ENCODE measurements at places on chromosomes 16 and 17.

GRCh38 chr17:76153202-76153601, 12.2 kb upstream of the FOXJ1 start:
- no peak for DNase-seq

- DNase-seq, result no peak
Measured at GRCh38 chr17:82608816-82609215, 39.4 kb downstream of the WDR45B start.

DNA sequence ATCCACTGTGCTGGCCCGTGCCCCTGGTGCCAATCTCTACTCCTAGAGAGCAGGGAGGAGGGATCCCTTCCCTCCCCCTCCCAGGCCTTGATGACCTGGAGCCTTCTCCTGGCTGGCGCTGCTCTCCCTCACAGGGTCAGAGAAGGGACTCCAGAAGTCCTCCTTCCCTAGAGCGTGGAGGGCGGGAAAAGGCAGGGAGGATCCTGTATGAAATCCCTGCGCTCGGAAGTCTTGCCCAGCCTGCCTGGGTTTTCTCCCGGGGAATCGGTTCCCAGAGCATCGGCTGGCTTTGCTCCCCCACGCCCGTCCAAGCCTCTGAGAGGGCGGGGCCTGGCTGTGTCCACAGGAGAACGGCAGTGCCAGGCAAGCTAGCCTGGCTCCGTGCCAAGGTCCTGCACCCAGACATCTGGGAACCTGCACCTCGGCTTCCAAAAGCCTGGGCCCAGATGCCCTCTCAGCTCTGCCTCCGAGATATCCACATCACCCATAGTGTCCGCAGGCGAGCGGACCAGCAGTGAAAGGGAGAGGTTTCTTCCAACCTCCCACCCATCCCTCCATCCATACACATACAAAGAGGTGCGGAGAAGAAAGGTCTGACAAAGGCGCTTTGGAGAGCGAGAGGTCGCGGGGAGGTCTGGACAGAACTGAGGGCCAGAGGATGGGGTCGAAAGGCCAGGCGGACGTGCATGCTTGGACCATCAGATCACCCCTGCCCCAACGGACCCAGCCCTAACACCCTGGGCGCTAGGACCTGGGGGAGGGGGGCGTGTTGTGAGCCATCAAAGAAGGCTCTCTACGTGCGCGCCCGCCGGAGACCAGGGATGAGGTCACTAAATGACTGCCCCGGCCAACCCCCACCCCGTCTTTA, 1.1 kb downstream of the MPP2 start:
- DNase-seq, result no peak

DNA sequence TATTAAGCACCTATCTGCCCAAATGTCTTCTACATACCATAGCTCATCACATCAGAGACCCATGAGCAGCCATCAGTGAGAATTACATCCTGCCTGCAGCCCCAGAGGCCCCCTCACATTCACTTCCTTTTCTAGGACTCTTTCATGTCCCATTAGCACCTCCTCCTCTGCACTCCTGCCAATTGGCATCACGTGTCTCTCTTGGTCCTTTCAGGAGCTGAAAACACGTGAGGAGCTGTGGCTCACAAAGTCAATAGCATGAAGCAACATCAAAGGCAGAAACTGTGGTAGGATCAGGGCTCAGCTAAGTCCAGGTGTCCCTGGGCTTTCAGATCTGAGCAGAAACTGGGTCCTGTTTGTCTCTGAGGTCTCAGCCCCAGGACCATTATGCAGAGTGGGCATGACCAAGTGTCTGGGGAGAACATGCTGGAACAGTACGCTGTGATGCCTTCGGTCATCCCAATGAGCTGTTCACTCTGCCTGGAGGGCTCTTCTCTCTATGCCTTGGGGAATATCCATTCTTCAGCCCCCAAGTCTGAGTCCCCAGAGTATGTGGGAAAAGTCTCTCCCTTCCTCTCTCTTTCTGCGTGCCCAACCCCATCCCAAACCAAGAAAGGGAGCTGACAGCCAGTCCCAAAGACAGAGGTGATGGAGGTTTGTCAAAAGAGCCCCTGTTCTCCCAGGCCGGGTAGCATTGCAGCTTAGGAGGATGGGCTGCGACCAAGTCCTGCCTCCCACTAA, 457.0 kb upstream of the CDH5 start:
- no peak for DNase-seq

DNA sequence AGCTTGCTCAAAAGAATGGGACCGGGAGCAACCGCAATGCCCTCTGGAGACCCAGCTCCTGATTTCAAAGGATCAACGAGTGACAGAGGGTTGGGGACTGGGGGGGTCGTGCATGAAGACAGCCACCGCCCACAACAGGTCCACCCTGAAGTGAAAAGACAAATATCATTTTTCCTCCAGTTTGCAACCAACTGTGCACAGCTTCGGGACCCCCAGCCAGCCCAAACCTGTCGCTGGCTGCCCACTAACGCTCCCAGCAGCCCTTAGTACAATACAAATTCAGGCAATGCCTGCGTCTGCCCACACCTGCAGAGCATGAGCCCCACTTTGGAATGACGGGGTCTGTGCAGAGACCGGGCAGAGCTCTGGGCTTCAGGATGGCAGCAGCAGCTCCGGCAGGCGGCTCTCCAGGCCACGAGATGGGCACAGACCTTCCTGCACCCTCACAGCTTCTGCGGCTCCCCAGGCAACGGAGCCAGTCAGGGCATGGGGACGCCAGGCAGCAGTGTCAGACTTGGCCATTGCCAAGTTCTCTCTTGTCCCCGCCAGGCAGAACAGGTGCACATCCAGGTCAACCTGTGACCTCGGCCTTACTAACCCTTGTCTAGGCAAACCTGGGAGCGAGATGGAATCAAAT, 60.1 kb downstream of the TBC1D16 start:
- no peak for DNase-seq

Measured in activated T-cell treated with anti-CD3 and anti-CD28 coated beads for 48 hours (primary cell).